Naive thymus-derived CD4-positive, alpha-beta T cell (primary cell): ENCODE measurements at places on chromosomes 3 and 15.

- no peak for DNase-seq
These were observed 20.7 kb downstream of the TPM1 start for GRCh38 chr15:63063164-63063756.

DNA sequence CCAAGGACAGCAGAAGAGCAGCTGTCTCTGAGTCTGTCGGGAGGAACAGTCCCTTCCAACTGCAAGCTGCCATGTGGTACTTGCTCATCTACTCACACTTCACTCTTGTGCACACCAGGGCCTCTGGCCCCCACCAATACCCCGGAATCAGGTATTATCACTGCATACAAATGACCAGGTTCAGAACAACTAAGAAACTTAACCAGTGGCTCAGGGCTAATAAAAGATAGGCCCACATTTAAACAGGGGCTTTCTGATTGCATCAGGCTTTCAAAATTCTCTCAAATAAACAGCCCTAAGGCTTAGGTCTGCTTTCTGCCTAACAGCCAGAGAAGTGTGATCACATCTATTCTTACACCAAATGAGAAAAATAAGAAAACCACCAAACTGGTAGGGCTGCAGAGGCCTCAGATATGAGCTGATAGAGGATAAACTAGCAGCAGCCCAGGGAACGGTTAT lies 20.7 kb downstream of the CCDC12 start:
- DNase-seq, result no peak

GRCh38 chr3:149235599-149236424 lies 14.2 kb upstream of the CP start:
- no peak for DNase-seq

GRCh38 chr3:130755666-130756065 lies 9.0 kb upstream of the PIK3R4 start:
- DNase-seq, result no peak

DNA sequence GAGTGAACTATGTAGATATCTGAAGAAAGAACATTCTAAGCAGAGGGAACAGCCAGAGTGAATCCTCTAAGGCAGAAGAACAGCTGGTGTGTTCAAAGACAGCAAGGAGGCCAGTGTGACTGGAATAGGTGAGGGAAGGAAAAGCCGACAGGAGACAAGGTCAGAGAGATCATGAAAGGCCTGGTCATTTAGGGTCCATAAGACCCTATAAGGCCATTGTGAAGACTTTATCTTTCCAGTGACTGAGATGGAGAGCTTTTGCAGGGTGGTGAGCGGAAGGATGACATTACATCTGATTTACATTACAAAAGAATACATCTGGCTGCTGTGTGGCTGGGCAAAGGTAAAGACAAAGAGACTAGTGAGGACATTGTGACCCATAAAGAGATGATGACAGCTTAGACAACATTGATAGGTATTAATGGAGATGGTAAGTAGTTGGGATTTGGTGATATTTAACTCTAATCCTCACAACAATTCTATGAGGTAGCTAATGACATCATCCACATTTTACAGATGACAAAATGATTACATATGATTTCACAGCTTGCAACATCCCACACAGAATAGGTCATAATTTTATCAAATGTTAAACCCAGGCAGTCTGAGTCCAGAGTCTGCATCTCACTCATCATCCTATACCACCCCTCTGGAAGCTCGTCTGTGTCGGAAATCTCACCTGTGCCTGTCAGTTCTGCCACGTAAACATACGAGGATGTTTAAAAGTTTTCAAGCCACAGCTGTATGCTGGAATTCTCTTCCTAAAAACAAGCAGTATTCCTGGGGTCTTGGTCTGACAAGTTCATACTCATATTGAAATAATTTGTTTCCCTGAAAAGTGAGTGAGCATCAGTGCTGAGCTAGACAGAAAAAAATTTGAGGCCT lies 70.2 kb upstream of the PIK3R4 start:
- no peak for DNase-seq

DNA sequence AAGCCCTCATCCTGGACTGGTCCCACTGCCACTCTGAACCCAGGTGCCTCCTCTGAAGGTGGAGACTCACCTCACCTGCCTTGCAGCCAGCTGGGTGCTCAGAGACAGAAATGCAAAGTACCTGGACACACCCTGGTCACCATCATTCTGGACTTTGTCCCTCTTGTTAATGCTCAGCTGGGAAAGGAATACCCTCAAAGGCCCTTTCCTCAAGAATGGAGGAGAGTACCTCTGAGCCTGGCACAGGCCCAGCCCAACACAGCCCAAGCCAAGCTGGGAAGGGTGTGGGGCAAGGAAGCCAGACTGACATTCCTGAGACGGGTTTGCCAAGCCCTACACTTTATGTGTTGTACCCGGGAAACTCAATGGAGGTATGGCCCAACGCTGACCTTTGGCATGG lies 983 bp upstream of the ALAS1 start:
- no peak for DNase-seq

DNA sequence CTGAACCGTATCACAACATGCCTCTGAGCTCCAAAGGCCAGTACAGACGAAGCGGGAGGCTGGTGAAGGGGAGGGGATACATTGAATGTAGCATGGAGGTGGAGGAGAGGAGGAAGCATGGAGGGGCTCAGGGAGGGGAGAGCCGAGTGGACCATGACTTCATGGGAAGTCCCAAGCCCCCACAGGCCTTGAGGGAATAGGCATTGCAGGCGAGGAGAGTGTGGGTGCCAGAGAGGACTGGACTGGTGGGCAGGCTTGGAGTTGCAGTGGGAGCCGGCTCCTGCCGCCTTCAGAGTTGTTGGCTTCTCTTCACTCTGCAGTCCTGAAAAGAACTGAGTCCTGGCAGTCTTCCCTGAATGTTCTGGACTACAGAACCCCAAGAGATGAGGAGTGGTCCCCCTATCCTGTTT lies 3.3 kb upstream of the RNU6-1 start:
- no peak for DNase-seq

DNA sequence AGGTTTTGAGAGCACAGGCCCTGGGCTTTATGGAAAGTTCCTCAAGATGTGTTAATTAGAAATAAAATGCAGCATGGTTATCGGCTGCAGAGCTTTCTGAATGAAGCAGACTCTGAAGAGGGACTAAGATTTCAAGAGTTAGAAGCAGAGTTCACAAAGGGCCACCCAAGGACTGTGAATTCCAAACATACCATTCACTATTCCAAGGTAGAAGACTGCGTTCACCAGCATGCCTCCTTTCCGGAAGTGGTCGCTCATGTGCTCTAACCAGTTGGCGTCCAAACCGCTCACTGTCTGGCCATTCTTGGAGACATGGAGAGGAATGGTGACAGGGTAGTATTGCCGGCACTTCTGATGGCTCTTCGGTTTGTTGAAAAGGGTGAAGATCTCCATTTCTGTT lies 104.9 kb downstream of the OXNAD1 start:
- DNase-seq, result no peak

DNA sequence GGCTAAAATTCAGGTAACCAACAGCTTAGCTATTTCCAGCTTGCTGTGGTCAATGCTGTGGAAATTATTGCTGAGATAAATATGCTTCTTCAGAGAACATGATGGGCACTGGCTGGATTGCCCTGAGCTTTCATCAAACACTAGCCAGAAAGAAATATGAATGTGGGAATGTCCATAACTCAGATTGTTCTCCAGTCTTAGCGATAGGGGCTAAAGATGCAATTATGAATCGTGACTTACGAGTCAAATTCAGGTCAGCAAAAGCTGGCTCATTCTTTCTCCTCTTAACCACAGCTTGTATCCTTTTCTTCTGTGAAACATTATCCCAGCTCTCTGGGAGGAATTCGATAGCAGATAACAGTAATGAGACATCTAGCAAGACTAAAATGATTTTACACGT lies 307.6 kb downstream of the RYR3 start:
- DNase-seq, result no peak

DNA sequence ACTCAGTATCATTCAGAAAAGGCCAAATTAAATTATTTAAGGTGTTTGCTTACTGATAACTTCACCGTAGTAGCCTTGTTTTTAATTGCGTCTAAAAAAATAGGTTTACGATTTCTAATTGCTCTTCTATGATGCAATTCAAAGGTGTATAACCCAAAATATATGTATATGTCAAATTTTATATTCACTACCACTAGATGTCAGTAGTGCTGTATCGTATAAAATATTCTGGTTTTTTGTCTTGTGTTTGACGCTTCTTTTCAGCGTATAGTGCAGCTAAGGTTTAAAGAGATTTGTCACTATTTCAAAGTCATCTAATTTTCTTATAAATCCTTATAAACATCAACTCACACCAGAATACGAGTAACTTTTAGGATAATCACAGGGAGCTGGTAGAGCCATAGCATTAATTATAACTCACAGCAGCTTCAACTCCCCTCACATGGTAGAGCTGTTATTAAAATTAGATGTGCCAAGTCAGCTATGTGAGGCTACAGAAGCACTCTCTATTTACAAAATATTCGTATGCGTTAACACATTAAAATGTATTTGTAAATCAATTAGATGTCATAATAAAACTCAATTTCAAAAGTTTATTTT lies 3.5 kb downstream of the PFN2 start:
- peak; percentile 42 for DNase-seq

GRCh38 chr3:120473896-120474675 lies 23.3 kb upstream of the FSTL1 start:
- DNase-seq, result no peak

- no peak for DNase-seq
These were observed 105.0 kb upstream of the CTNNB1 start for GRCh38 chr3:41094351-41094750.

- no peak for DNase-seq
These were observed 58.1 kb upstream of the SLC6A6 start for GRCh38 chr3:14344351-14344750.

- DNase-seq, result no peak
These were observed 15.2 kb downstream of the C3orf22 start for GRCh38 chr3:126543457-126544061.

GRCh38 chr3:161420746-161421145 lies 49.4 kb upstream of the SPTSSB start:
- no peak for DNase-seq

DNA sequence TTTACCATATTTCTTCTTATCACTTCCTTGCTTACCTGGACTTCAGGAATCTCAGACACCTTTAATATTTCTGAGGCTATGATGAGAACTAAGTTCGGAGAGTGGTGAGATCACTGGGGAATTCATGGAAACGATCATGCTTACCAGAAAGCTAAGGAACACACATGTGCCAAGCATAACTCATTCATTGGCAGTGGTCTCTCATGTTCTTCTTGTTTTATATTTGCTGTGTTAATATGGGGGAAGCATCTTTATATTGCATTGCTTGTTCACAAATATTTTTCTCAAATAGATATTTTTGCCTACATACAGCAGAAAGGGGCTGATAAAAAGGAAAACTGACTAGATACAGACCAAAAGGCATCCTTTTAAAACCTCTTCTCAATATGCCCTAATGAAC lies 55.8 kb downstream of the COL6A6 start:
- DNase-seq, result no peak

GRCh38 chr3:33115024-33115768 lies 1.4 kb downstream of the CRTAP start:
- no peak for DNase-seq

DNA sequence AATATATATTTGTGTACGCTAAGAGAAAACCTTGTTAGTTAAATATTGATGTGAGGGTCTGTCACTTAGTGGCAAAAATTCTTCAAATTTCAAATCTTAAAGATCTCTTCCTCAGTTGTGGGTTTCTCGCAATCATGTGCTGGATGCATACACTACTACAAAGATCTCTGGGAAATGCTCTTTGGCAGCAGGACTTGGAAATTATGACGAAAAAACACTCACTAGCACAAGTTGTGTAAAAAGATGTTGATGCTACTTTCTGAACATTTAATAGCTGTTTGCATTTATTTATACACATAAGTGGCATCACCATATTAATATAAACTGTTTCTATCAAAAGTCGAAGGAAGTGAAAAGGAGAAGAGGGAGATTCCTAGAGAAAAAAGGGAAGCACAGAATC lies 10.8 kb upstream of the NANOGP8 start:
- DNase-seq, result no peak

GRCh38 chr3:54366007-54366750 lies 243.8 kb downstream of the CACNA2D3 start:
- DNase-seq, result no peak

DNA sequence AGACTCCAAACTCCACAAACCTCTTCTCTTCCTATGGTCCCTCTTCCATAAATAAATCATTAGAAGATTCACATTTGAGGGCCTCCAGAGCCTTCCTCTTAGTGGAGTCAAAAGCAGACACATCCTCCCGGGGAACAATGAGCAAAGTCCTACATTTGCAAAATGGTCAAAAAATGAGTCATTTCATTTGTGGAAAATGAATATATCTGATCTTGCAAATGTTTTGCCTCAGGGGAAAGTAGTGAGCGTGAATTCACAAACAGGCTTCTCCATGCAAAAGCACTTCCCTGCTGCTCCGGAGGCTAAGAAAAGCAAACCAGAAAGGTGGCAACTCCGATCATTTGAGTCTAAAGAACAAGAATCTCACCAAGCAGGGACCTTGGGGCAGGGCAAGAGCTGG lies 86.7 kb upstream of the IQSEC1 start:
- no peak for DNase-seq

- DNase-seq, result no peak
These were observed 36.9 kb upstream of the HERC1 start for GRCh38 chr15:63870487-63871209.

GRCh38 chr3:7669641-7670040 lies 808.7 kb downstream of the GRM7 start:
- DNase-seq, result no peak

GRCh38 chr3:52440249-52440551 lies 4.7 kb downstream of the SEMA3G start:
- no peak for DNase-seq

DNA sequence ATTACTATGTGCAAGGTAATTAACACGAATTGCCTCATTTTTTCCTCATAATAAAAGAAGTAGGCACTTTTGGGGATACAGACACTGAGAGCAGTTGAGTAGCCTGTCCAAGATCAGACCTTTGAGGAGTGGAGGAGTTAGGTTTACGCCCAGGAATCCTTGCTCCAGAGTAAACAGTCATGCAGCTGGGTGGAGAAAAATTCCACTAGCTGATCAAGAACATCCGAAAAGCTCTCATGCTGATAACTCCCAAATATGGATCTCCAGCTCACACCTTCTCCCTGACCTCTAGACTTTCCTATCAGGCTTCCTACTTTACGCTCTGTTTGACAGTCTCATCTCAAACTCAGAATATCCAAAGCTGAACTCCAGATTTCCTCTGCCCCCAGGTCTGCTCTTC lies 53.3 kb downstream of the ST6GAL1 start:
- DNase-seq, result no peak

GRCh38 chr3:72829701-72830100 lies 18.5 kb downstream of the SHQ1 start:
- no peak for DNase-seq

DNA sequence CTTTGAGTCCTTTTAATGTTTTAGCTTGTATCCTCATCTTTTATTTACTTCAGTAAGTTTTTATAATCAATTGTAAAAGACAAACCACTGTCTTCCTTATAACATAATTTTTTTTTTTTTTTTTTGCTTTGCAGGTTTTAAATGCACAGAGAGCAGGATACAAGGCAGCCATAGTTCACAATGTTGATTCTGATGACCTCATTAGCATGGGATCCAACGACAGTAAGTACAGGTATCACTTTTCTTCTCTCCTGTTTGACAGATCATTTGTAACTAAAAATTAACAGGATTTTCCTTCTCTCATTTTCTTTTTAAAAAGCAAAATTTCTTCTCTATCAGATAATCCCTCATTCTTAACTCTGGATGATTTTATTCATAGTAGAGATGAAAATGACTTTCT lies 75.4 kb downstream of the PFN2 start:
- no peak for DNase-seq

GRCh38 chr15:65066001-65066634 lies 1.7 kb downstream of the RASL12 start:
- no peak for DNase-seq
